ENCODE measurements at places on chromosomes 2 and 18. TPM values are rescaled to one million over a fixed set of nuclear protein-coding genes. Genes with fewer than 3 reads are reported as not detected.

DNA sequence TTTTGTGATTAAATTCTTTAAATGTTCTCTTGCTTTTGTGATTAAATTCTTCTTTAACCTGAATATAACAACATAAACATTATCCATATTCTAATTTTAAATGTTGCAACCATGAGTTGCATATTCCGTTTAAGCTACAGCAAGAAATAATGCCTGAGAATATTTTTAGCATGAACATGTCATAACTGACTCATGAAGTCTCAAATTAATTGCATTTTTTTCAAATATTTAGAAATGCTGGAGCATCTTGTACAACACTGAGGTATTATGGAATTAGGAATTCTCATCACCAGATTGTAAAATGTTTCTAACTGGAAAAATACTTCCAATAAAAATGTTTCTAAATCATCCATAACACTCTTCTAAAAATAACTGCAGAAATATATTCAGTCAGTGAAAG is 14.7 kb downstream of the ROCK2 start:
- no peak for DNase-seq

- DNase-seq, result no peak
Observed at GRCh38 chr18:55863876-55864275, 275.9 kb upstream of the TCF4 start.

DNA sequence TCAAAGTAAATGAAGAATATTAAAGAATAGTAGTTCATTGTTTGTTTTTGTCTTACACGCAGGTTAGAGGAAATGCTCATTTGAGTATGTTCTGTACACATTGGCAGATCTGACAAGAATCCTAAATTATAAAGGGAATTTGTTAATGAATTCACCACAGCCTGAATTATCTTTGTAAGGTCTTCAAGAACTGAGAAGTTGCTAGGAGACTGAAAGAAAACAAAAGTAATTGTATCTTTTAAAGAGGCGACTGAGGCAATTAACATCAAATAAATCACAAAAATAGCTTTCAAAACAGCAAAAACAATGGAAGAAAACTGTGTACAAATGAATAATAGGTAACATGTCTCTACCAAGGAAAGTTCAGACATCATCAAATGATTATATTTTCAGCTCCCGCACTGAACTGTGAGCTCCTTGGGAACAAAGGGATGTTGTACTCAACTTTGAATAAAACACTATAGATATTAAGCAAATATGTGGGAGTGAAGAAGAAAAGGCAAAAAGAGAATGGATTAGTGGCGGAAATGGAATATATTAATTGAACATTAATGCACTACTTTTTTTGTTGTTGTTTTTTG is 51.7 kb upstream of the ATIC start:
- no peak for DNase-seq

- DNase-seq, result peak; percentile 48
Observed at GRCh38 chr18:58044370-58045241, 580 bp downstream of the NEDD4L start.

DNA sequence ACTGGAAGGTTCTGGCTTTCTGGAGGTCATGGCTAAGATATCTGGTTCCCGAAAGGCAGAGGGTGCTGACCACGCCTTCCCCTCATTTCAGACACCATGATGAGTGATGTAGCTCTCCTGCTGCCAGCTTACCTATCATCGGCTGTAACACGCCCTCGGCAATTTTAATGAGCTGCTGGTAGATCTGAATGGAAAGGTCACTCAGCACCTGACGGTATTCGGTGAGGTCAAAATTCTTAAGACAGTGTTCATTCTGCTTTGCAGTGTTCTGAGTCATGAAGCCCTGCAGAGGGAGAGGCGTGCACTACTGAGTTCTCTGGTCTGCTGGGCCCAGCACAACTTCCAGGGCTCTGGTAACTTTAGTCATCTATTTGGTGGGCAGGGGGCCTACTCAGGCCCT is 25.7 kb upstream of the ACAA2 start:
- DNase-seq, result no peak

DNA sequence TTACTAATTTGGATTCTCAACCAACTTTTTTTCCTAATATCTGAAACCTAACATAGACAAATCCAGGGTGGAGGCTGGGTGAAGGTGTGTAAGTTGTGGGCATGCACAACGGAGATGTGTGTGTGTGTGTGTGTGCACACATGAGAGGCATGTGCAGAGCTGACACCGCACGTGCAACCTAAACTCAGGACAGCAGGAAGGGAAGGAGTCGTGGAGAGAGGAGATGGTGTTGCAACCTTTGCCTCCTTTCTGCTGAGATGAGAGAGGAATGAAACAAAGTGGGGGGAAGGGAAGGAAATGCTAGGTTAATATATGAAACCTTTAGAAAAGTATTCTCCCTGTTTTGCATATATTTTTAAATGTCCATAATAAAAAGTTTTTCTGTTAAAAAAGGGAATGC is 64.7 kb downstream of the KCTD1 start:
- DNase-seq, result no peak

DNA sequence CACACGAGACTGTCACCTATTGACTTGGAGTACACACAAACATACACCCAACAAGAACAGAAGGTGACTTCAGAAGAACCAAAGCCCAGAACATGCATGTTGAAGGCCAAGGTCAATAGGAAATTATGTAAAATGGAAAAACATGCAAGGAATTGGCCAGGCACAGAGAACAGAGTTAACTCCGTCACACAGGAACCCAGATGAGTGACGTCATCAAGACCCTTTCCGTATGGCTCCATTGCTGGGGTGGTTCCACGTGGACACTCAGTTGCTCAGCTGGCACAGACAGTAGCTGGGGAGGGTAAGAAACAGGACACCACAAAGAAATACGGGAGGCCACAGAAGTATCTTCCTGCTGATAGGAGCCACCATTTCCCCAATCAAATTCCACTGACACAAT is 18.4 kb downstream of the SOX11 start:
- no peak for DNase-seq

DNA sequence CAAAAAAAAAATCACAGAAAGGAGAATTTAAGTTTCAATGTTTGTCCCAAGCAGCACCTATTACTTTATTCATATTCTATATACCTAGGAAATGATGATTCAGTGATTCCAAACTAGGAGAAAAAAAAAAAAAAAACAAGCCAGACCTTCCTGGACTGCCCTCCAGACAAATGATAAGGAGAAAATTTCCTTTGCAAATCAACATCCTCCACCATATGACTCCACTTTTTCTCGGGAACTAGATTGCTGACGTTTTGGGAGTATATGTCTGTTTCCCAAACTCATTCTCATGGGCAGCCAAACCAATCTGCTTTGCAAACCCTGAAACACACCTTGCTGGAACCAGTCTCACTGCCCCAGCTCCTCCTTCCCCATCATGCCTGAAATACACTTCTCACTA is 16.8 kb downstream of the AP1S3 start:
- DNase-seq, result no peak

DNA sequence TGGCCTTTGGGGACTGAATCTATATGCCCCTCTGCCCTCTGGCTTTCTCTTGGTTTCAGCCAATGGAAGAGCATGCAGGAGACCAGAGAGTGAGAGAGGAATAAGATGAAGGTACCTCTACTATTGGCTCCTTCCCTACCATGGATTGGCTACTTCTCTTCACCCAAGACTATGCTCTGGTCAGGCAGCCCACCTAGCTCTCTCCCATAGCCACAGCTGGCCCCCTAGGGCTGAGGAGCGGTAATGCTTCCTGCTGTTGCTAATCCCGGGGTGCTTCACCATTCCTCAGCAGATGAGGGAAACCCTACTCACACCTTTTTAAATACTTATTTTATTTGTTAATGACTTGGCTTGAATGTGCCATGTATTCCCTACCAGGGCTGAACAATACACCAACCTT is 142.4 kb downstream of the MREG start:
- no peak for DNase-seq

DNA sequence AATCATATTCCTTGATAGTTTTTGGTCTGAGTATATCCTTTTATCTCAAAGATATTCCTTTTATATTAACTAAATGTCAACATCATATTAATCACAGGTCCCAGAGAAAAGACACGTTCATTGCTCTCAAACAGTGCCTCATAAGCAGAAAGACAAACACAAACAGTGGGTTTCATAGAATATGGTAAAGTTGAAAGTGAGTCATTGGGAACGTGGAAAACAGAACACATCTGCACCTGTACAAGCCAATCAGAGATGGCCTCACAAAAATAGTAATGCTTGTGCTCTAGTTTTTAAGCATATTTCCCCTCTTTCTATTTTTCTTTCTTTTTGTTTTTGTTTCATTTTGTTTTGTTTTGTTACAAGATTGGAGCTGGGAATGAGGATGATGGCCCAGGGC is 328.4 kb upstream of the MAP2 start:
- no peak for DNase-seq

DNA sequence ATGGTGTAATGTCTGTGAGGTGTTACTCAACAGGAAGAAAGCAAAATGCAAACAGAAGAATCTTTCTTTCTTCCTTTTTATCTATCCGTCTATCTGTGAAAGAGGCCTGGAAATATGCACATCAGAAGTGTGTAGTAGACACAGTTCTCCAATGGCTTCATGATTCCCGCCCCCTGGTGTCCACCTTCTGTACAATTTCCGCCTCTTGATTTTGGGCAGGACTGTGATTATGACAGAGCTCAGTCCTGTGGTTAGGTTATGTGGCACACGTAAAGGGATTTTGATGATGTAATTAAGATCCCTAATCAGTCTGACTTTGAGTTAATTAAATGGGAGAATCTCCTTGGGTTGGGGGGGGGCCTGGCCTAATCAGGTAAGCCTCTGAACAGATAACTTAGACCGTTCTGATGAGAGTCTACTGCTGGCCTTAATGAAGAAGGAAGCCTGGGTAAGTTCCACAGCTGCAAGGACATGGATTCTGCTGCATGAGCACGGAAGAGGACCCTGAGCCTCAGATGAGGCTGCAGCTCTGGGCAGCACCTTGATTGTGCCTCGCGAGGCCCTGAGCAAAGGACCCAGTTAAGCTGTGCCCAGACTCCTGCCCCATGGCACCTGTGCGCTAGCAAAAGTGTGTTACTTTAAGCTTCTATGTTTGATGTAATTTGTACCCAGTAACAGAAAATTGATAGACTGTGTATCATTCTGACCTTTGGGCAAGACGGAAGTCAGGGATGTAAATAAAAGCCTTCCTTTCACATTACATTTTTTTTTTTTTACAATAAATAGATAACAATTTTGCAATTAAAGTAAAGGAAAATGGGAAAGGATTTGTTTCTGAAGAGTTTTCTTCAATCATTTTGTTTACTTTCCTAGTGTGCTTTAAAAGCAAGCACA is 11.3 kb upstream of the KCNF1 start:
- DNase-seq, result no peak

- no peak for DNase-seq
Observed at GRCh38 chr2:215750763-215751162, 262.6 kb downstream of the MREG start.

DNA sequence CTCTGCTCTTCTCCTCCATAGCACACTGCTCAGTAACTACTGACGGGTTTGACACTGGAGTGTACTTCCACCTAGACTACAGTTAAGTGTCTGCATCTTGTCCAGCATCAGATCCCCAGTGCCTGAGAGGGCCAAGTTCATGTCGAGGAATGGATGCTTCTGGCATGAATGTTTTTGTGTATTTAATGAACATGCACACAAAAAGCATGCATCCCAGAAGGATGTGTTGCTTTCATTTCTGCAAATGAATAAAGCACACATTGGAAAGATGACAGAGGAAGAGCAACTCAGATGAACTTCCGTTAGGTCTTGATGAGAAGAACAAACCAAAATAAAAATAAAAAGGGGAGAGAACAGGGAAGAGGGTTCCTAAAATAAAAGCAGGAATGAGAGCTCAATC is 27.9 kb downstream of the C2orf49 start:
- no peak for DNase-seq

DNA sequence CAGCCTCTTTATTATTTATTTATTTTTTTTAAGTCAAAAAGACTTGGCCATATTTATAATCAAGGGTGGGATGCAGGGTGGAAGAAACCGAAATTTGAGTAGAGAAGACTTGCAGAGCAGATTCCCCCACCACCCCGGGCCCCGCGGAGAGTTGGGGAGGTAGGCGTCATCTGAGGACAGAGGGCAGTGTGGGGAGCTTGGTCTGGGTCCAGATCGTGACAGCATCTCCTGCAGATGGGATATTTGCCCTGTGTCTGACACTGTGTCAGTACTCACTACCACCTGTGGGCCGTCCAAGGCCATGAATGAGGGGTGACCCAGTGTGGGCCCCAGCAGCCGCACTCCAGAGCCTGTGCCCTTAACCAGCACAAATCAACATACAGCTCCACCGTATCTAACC is 10.5 kb upstream of the PRELID3A start:
- DNase-seq, result no peak

GRCh38 chr18:23401400-23402347 is 51.4 kb upstream of the RIOK3 start:
- no peak for DNase-seq

DNA sequence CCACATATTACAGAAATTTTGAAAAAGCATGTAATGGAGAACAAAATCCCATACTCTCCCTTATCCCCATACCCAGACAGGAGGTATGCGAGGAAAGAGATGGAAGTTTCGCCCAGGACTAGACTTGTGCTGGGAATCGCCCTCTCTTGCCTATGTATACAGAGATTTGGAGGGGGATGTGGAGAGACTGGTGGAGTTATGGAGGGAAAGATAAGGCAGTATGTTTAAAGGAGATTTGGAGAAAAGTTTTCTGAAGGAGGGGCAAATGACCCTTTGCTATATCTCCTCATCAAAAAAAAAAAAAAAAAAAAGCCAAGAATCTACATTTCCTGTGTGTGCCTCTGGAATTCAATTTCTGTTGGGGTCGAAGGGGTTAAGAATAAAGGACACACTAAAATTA is 75.3 kb downstream of the MERTK start:
- DNase-seq, result no peak

GRCh38 chr2:744088-744487 is 66.9 kb upstream of the TMEM18 start:
- DNase-seq, result no peak

DNA sequence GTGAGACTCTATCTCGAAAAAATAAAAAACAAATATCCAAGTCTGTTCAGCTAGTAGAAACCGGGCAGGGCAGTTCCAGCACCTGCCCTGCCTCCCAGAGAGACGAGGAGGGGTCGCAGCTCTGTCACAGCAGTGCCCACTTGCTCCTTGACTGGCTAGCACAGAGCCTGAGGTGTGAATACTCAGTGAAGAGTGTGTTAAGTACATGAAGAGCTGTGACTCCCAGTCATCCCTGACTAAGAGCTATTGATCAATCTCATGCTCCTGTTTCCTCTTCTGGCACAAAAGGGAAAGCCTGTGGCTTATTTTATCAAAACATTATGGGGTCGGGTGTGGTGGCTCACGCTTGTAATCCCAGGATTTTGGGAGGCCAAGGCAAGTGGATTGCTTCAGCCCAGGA is 83.0 kb upstream of the FZD7 start:
- DNase-seq, result no peak

Gene NCOA1
- total RNA-seq, result 24.4 TPM

Gene ABCG8
- not detected for total RNA-seq

Gene IL36G
- total RNA-seq, result not detected

Gene GALR1
- not detected for total RNA-seq

Gene MLPH
- not detected for total RNA-seq

Gene TRAK2
- 39.8 TPM for total RNA-seq

Gene COA5
- total RNA-seq, result 26.0 TPM

Gene HEATR5B
- total RNA-seq, result 14.8 TPM

Gene NLRC4
- total RNA-seq, result 0.07 TPM

Gene EHD3
- total RNA-seq, result 1.1 TPM

Gene GPAT2
- total RNA-seq, result 26.7 TPM

Gene UGT1A9
- total RNA-seq, result not detected

Data from activated CD8-positive, alpha-beta memory T cell treated with anti-CD3 and anti-CD28 coated beads, Interleukin-2, amount 10 ng/mL, durations not matched to agents 7 days and 5 days (primary cell).